Activated gamma-delta T cell treated with anti-CD3 and anti-CD28 coated beads, Interleukin-2, amount 50 U/mL, for 16 hours (primary cell): ENCODE measurements at places on chromosomes 4 and X.

- no peak for DNase-seq
Measured at GRCh38 chrX:134244043-134244442, 7.1 kb downstream of the CCDC160 start.

GRCh38 chrX:129654652-129655546 lies at the start of gene APLN:
Gene APLN, minus strand, starts transcription at chrX:129654956. Its CDS starts 326 bp downstream, at chrX:129654630.
- no peak for DNase-seq

DNA sequence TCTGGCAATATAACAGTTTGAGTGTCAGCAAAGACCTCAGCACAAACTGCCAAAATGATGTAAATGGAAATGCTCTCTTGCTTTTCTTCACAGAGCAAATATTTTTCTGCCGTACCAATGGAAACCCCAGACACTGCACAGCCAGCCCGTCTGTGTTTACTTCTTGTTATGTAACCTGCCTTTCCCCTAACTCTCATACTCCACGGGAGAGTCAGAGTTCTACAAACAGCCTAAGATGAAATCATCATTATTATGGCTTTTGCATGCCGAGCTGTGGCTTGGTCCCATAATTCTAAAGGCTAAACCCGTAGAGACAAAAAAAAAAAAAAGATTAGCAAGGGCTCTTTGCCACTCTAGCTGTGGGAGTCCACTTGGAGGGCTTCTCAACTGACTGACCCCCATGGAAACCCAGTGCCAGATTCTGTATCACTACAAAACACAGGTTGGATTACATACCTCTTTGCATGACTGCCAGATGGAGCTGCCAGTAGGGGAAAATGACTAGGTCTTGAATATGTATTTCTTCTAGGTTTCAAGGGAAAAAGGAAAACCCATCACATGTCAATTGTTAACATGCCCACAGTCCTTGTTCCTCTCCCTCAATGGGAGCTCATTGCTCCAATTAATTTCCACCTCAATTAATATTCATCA lies 197.2 kb upstream of the CNKSR2 start:
- DNase-seq: no peak

GRCh38 chrX:39491548-39492297 lies 606.0 kb downstream of the BCOR start:
- DNase-seq: peak; percentile 21

DNA sequence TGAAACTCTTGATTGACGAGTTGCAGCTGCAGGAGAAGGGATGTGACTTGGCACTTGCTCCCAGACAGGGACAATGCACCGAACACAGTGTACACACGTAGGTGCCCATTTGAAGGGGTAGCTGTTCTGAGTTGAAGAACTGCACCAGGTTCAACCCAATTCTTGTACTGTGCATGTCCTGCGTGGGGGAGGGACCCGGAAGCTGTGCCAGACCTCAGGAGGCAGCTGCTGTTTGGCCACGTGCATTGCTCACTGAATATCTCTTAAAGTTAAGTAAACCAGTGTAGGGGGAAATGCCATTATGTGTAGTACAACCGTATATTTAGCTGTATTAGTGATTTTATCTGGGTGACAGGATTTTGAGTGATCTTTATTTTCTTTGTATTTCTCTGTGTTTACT lies 12.0 kb upstream of the RBBP7 start:
- DNase-seq: no peak

DNA sequence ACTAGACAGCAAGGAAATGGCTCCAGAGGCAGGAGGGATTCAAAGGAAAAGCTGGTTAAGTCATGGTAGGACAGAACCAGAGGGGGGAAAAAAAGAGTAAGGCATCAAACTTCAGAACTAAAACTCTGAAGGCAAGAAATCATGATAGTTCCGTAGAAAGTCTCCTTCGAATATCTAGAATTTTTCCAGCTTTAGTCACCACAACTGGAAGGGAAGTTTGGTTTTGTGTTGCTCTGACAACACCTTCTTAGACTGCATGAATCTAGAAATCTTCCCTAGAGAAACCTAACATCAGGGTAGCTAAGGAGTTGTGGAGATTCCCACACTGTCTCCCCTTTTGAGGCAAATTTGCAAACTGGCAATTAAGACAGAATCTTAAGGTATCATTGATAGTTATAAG lies 33.7 kb downstream of the AMMECR1 start:
- DNase-seq: no peak

DNA sequence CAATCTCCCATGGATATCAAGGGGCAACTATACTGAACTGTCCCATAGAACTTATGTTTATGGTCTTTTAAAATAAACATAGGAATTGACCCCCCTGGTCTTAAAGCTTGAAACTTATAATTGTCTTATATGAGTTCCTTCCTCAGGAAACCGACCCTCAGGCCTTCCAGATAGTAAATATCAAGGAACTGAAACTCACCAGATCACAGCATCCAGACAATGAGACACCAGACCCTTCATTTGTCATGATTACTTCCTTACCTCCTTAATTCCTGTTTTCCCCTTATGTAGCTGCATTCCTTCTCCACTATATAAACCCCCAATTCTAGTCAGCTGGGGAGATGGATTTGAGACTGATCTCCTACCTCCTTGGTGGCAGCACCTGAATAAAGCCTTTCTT lies 94.8 kb upstream of the GRPR start:
- DNase-seq: no peak
